ENCODE measurements at places on chromosomes 6 and 20.

GRCh38 chr6:3310703-3311102, 52.0 kb downstream of the PSMG4 start:
- DNase-seq, result no peak

DNA sequence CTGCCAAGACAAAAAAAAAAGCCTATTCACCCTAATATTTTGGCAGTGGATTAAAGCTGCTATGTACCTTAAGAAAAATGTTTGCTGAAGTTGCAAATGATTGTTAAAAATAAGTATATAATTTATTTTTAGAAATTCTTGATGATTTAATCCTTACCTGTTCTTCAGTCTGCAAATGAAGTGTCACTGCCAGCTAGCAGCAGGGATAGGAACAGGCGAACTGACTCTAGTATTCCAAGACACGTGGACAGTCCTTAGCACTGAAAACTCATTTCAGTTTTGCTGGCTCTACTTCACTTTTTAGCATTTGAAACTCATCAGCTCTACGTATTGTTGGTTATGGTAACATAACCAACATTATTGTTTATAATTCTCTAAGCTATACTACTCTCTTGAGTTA, 204.4 kb upstream of the ID4 start:
- no peak for DNase-seq

GRCh38 chr6:23394681-23395080, 731.3 kb upstream of the NRSN1 start:
- DNase-seq, result no peak

DNA sequence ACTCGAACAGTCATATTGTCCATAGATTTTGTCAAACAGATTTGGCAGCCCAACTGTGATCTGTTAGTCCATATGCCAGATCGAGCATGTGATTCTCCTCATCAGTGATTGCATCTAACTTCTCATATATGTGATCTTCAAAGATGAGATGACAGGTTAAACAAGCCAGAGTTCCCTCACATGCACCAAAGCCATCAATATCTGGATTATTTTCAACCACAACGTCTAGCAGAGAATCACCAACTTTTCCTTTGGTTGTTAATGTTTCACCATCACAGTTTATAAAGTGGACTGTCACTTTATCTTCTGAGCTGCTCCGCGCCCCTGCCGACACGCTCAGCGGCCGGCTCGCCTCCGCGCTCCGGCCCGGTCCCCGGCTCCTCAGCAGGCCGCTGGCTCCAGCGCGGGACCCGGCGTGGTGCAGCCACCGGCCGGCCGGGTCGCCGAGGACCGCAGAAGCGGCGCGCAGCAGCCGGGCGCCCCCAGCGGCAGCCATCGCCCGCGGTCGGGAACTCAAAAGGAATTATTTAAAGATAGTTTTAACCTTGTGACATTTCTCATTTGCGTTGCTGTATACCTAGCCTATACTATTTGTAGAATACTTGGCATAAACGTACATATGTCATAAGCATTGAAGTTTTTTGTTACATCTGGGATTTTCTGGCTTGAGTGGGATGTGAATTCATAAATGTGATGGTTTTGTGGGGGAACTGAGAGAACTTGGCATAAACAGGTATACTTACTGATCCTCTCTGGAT, 40.1 kb upstream of the DYNLRB1 start:
- peak; percentile 45 for DNase-seq

DNA sequence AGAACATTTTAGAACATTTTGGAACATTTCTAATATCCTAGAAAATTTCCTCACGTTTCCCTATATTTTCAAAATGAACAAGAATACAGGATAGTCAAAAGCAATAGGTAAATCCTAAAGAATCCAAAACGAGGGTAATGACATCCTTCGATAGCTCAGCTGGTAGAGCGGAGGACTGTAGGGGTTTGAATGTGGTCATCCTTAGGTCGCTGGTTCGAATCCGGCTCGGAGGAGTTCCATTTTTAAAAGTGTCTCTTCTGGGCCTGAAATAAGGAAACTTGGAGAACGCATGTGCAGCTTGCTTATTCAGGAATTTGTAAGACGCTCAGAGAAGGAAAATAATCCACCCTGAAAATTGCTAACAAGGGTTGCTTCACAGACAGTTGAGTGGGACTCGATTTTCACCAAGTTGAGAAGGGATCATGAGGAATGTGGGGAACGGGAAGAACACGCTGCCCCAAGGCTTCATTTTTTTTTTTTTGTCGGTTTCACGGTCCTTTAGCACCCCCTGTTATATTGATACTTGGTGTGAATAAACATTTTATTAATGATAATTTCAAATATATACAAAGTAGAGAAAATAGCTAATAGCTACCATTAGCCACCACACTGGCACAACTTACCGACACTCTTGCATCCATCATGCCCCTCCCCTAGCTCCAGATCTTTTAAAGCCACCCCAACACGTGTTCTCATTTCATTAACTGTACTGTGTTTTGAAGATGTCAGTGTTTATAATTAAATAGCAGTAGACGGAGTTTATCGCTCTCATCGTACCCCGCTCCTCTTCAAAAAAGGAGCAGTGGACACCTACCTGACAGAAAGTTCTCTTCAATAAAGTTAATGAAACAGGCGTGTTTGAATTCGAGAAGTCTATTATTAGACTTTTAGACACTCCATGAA, 1.8 kb upstream of the ABT1 start:
- DNase-seq, result peak; percentile 43

- DNase-seq, result peak; percentile 12
Measured at GRCh38 chr6:138647006-138647405, 126.6 kb upstream of the CCDC28A start.

DNA sequence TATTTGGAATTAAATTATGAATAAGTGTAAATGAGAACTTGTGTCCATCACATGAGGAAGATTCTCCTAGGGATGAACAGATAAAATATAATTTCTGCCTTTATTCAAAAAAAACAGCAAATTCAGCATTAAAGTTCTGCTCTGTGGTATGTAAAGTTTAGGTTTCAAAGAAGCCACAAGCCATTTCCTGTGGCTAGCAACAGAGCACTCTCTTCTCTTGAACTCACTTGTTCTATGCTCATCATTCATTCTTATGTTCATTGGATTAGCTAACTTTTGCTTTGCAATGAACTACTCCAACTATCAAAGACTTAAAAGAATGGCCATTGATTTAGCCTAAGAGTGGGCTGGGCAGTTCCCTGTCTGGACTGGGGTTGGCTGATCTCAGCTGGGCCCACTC, 20.8 kb upstream of the SNRPB2 start:
- DNase-seq, result no peak

DNA sequence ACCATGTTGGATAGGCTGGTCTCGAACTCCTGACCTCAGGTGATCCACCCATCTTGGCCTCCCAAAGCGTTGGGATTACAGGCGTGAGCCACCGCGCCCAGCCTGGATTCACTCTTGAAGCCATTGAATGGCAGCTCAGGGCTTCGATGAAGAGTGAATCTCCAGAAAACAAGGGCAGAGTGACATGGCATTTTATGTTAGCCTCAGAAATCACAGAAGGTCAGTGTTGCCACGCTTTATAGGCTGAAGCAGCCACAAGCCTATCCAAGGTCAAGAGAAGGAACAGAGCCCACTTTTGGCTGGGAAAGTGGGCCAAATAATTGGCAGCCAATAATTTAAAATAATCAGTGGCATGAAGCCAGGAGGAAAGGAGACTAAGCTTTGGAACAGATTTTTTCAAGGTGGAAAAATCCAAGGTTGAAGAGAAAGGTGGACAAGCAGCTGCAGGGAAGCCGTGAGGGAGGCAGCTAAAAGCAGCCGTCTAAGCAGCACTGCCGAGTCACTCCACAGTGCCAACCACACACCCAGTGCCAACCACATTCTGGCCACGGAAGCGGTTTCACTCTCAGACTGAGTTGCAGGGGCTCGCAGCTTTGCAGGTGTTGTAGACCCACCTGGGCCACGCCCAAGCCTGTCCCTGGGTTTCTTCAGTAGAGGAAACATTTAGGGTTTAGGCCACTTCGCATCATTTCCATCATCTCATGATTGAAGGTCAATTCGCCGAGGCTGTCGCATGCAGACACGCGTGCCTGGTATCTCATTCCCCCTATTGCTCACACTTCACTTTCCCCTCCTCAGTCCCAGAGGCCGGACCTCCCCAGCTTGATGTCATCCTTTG, 17.4 kb upstream of the AVP start:
- DNase-seq, result no peak

- no peak for DNase-seq
Measured at GRCh38 chr20:10303852-10304251, 85.2 kb downstream of the SNAP25 start.

GRCh38 chr6:135592276-135592675, 94.7 kb upstream of the AHI1 start:
- no peak for DNase-seq

DNA sequence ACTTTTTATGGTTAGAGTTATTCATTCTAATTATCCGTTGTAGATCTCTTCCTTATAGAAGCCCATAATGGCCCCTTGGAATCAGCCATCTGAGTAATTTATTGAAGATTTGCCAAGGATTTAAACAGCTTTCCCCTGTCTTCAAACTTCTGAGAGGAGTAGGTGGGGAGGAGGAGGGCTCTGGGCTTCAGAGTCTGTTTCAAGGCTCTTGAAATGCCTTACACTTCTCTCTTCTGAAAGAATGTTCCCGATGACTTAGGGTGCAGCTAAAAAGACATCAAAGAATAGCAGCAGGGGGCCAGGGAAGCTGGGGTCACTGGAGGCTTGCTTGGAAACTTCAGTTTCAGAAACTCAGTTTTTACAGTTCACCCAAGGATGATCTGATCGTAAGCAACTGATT, 165.3 kb downstream of the ZDHHC14 start:
- DNase-seq, result no peak

DNA sequence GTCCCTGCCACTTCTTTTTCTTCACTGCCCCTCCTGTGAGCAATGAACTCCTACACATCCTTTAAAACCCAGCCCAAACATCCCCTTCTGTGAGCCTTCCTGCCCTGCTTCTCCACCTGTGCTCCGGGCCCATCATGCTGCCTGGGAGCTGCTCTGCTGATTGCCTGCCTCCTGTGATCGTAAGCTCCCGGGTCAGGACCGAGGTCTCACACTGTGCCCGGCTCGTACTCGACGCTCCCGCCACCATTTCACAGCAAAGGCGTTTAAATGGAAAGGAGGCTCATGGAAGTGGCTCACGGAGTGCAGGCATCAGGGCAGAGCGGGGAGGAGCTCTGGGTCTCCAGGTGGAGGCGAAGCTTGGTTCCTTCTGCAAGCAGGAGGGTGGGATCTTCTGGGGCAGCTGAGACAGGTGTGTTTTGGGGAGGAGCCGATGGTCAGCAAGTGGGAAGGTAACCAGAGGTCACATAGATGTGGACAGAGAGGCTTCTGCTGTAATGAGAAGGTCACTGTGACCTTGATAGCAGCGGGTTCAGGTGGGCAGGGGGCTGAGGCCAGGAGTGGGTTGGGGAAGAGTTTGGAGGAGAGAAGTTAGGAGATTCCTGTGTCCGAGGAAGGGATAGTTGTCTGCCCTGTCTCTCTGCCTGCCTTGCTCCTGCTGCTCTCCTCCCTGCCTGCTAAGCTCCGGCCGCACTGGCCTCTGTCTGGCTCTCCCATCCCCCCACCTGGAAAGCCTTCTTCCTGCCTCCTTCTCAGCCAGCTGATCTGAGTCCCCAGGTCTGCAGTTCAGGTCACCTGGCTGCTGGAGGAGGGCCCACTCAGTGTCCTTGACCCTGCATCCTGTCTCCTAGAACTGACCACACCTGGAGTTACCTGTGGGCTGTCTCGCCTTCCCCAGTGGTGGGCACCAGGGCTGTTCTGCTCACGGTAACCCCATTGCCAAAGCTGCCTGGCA, 52.7 kb upstream of the FRMD1 start:
- no peak for DNase-seq

DNA sequence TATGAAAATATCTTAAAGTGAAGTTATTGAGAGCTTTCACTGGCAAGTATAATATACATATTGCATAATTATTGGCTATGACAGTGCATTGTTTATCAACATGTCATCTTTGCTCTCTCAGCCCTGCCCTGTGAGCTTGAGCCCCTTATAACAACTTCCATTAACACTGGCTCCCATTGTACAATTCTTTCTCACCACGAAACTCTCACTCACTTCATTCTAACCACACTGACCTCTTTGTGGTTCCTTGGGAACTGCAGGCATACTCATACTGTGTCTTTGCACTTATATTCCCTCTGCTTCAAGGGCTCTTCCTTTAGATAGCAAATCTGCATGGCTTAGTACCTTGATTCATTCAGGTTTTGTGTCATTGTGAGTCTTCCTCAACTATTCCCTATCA, 411.8 kb downstream of the CDKAL1 start:
- DNase-seq, result no peak

DNA sequence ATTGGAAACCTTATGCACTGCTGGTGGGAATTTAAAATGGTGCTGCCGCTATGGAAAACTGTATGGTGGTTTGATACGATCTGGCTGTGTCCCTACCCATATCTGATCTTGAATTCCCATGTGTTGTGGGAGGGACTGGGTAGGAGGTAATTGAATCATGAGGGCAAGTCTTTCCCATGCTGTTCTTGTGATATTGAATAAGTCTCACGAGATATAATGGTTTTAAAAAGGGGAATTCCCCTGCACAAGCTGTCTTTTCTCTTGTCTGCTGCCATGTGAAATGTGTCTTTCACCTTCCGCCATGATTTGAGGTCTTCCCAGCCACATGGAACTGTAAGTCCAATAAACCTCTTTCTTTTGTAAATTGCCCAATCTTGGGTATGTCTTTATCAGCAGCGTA, 4.9 kb downstream of the TAP2 start:
- no peak for DNase-seq

DNA sequence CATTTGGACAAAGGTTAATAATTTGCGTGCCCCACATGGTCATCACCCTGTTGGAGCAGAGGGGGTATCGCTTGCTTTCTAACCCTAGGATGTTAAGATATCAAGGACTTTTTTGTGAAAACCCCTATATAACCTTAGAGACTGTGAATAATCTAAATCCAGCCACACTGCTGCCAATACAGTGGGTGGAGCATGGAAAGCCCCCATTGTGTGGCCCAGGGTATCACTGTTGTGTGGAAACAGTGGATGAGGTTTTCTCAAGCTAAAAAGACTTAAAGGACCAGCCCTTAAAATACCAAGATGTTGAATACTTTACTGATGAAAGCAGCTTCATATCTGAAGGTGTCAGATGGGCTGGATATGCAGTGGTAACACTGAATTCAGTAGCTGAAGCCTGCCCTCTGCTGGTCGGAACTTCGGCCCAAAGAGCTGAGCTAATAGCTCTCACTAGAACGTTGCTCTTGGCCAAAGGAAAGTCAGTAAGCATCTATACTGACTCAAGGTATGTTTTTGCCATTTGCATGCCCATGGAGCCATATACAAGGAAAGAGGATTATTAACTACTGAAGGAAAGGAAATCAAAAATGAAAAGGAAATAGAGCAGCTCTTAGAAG, 695.2 kb downstream of the PHF3 start:
- DNase-seq, result peak; percentile 73

DNA sequence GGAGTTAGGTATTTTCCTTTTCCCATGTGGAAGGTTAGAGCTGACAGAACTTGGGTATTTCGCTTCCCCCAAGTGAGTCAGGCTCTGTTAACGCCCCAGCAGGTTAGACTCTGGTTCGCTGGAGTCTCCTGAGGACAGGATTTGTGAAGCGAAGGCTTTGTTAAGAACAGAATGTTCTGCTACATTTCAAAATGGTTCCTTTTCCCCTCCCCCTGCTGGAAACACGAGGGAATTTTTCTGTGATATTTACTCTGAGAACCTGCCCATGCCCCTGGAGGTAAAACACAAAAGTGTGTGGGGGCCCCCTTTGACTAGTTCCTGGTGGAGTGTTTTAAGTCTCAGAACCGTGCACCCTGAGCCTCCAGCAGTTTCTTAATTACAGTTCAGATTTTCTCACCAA, 731.4 kb upstream of the CITED2 start:
- DNase-seq, result no peak

All from Ammon's horn (tissue), 1 donor.